ENCODE measurements at places on chromosomes 13 and 19.

DNA sequence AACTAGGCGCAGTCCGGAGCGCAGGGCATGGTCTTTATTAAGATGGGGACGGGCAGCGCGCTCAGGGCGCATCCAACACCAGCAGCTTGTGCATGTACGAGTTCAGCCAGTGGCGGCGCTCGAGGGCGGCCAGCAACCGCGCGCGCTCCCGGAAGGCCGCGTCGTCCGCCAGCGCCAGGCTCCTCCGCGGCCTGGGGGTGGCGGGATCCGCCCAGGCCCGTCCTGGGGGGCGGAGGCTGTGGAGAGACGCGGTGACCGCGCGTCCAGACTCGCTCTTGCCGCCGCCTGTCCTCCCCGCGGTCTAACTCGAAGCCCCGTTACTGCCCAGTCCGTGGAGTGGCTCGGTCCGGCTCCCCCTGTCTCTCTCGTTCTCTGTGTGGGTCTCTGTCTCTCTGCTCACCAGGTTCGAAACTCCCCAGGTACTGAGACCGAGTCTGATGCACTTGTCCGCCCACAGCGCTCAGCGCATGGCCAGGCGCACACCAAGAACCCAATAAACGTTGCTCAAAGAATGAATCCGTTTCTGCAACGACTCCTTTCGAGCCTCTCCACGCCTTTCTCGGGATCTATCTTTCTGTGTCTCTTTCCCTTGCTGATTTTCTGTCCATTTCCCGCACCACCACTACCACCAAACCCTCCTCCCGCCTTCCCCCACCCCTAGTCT, 702 bp downstream of the PTH2 start:
- DNase-seq, result no peak

DNA sequence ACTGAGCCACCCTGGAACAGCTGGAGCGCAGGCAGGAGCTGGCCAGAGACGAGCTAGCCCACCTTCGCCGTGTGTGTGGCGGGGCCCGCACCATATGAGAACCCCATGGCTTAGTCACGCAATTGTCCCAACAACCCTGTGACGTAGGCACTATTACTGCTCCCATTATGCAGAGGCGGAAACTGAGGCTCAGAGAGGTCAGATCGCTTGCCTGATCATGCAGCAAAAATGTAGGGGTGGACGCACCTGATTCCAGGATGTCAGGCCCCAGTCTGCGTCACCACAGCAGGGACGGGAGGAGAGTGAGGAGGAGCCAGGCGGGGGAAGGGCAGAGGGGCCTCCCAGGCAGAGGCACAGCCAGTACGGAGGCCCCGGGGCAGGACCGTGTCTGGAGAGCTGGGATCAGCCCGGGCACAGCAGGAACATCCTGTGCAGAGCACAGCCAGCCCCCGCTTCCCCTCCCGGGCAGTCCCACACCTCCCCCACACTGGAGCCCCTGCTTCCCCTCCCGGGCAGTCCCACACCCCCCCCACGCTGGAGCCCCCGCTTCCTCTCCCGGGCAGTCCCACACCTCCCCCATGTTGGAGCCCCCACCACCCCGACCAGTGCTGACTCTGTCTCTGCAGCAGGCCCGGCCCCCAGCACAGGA, 16.7 kb downstream of the PIP5K1C start:
- DNase-seq, result no peak

- no peak for DNase-seq
Observed at GRCh38 chr19:49335784-49336481, 727 bp downstream of the CD37 start.

GRCh38 chr19:51389143-51389542, 1.2 kb downstream of the C19orf84 start:
- DNase-seq, result no peak

- DNase-seq, result no peak
Observed at GRCh38 chr19:12287958-12288500, 6.7 kb downstream of the ZNF44 start.

DNA sequence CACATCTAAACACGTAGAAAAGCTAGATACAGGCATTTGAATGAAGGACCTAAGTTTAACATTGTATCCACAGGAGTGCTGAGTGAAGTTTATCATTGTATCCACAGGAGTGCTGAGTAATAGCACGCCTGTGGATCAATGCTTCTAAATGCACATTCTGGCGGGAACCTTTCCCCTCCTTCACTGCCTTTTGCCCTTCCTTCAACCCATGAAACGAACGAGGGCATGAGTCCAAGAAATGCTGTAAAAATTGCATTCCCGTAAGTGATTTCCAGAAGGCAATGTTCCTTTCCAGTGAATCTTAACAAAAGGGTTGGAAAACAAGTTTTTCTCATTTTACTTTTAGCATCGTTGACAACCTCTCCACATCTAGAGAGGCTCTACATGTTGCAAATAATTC, 88.1 kb downstream of the ZDHHC20 start:
- no peak for DNase-seq

- DNase-seq, result no peak
Observed at GRCh38 chr19:1171755-1172352, 2.2 kb downstream of the SBNO2 start.

DNA sequence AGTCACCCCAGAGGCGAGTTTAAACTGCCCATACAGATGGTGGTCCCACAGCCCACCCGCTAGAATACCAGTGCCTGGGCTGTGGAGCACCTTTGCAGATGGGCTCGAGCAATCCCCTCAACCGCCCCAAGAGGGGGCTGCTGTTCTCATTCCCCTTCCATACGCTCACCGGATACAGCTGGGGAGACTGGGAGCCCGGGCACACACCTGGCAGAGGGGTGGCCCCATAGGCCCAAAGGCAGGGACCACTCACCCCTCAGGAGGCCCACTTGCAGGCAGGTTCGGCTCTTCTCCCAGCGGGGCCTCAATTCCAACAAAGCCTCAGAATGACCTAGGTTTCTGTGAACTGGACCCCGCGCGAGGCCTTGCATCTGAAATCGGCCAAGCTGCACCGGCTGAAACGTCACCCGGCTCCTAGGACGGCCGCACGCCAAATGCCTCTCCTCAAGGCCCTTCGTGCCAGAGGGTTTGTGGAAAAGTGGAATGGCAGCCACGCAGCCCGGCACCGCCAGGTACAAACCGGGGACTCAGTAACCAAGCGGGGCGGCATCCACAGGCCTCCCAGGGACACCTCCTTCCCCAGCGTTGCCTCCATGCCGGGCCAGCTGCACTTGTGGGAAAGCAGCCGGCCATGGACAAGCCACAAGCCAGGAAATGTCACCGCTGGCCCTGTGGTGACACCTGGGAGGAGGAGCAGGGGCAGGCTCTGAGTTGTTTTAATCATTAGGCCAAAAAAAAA, 18.7 kb downstream of the MLLT1 start:
- DNase-seq, result no peak

DNA sequence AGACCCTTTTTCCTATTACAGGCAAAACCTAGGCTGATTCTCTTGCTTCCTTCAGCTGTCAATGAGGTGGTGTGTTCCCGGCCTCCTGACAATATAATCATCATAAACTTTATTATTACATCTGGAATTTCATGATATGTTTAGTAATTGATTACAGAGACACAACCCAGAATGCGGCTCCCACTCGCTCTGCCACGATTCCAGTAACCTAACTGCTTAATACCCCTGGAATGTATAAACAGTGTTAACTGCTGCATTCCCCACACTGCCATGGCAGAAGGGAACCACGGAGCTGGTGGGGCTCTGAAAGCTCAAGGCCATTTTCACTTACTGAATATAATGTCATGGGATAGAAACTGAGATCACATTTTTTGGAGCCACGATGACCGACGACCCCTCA, 17.1 kb downstream of the TSHZ3 start:
- DNase-seq, result no peak

- DNase-seq, result no peak
Observed at GRCh38 chr13:76380446-76381065, 505.6 kb downstream of the KCTD12 start.

GRCh38 chr19:15231271-15231670, 977 bp downstream of the EPHX3 start:
- DNase-seq, result no peak
